ENCODE measurements at places on chromosomes 16 and 17.

- no peak for DNase-seq
Observed at GRCh38 chr16:67865318-67865717, 7.5 kb upstream of the EDC4 start.

GRCh38 chr16:57915811-57916488 is 55.0 kb downstream of the CNGB1 start:
- DNase-seq: no peak

- DNase-seq: no peak
Observed at GRCh38 chr16:83552228-83552627, 255.6 kb upstream of the HSBP1 start.

DNA sequence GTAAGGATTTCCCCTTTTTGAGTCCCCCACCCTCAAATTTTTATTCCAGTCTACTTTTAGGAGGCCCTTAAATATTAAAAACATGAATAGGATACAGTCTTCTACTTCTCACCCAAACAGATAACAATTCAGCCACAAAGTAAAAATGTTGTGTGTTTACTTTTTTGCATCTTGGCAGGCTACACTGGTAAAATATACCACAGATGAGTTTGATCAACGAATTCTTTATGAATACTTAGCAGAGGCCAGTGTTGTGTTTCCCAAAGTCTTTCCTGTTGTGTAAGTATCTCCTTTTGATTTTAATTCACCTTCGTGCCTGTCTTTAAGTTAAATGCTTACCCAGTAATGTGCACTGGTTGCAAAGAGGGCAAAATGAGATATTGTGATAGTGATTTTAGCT is 34.4 kb upstream of the RAB11FIP4 start:
- DNase-seq: no peak

GRCh38 chr17:32142857-32143526 is 690 bp downstream of the RHOT1 start:
- DNase-seq: no peak

GRCh38 chr16:30030011-30030685 is 923 bp downstream of the TLCD3B start:
- no peak for DNase-seq

DNA sequence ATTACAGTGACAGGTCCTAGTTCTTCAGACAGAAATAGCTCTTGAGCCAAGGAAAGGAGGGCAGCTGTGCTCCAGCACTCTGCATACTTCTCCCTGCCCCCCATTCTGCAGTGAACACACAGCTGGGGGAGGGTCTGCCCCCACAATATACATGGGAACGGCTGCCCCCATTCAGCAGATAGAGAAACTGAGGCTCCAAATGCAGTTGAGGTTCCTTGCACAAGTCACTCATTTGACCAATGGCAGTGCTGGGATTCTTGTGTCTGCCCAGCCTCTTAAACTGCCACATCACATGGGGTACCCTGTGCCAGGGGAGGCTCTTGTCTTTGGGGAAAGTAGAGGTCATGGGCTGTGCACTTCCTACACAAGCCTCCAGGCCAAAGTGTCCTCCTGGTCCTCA is 10.9 kb upstream of the PDP2 start:
- no peak for DNase-seq

GRCh38 chr16:20053336-20053735 is 20.4 kb downstream of the GPR139 start:
- no peak for DNase-seq

GRCh38 chr16:11655655-11656054 is 12.6 kb upstream of the SNN start:
- no peak for DNase-seq

DNA sequence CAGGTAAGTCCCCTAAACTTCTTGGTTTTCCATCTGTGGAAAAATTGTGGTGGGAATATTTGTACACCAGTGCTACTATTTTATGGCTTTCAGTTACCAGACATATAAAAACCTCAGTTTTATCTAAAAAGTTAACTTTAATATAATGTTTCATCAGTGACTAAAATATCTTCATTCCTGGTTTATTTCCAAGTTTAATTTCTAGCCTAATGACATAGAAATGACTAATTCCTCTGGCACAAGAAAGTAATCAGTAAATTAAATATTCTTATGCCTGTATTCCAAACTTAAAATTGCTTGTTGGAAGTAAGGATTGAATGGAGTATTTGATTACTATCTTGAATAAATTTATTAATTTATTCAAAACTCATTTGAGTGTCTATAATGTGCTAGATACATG is 757.0 kb downstream of the CDH11 start:
- no peak for DNase-seq

DNA sequence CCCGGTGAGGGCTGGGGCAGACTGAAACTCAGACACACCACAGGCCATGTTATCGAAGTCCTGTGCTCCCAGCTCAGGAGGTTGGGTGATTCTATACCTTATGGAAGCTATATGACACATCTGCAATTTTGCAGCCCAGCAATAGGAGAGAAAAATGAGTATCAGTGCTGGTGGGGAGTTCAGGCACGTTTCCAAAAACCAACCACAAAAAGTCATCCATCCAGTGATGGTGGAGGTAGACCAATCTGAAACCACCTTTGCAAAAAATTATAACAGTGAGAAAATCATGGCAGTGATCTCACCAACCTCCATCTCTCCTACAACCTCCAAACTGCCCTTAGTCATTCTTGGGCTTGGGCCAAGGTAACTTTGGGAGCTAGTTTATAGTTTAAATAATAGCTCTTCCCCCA is 327.9 kb downstream of the SLC39A11 start:
- DNase-seq: no peak

DNA sequence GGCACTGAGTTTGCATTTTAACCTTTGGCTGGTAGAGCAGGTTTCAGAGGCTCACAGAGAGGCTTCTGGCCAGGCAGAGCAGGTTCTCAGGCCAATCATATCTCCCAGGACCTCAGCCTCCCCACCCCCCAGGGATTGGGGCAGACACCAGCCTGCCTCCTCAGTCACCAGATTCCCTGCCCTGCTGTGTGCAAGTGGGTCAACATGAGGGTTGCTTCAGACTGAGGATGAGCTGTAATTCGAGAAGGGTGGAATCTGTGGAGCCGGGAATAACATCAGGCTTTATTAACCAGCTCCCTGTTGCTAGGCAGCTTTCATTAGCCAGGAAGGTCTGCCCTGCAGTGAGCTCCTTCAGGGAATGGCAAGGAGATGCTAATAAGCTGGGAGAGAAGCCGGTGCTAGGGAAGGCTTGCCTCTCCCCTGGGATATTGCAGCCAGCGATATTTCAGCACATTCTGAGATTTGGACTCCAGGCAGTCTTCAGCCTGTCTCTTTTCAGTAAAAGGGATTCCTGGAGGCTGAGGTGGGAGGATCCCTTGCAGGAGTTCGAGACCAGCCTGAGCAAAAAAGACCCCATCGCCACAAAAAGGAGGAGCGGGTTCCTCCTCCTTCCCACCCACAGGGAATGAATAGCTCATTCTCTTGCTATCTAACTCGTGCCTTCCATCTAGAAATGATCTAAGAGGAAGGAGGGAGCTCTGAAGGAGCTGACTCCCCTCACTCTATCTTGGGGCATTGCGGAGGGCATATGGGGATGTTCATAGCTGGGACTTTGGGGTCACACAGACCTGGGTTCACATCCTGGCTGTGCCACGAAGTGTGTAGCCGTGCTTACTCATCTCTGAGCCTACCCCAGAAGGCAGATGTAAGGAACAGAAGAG is 10.7 kb downstream of the SGSM2 start:
- DNase-seq: no peak

GRCh38 chr17:83190601-83191387 is 111.4 kb downstream of the METRNL start:
- DNase-seq: no peak

DNA sequence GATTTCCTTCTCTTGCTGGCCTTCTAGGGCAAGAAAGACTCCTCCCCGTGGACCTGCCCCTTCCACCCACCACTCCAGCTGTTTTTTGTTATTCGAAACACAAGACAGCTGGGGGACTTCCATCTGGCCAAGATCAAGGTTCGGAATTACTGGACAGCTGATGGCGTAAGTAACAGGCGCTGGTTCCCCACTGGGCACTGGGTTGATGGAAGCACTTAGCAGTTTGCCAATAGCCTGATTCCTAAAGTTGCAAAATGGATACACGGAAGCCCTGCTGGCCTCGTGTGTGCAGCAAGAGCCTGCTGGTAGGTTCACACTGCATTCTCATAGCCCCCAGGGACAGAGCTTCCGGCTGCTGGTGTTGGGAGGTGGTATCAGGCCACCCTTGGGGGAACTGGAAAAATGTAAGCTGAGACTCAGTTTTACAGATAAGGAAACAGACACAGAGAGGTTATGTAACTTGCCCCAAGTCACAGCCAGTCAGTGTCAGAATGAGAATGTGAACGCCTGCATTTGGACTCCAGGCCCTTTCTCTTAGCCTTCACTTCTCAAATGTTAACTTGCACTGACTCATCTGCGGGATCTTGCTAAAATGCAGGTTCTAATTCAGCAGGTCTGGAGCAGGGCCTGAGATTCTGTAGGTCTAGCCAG is 171.7 kb downstream of the KATNIP start:
- no peak for DNase-seq

- DNase-seq: no peak
Observed at GRCh38 chr16:50293994-50294855, 27.9 kb downstream of the ADCY7 start.

DNA sequence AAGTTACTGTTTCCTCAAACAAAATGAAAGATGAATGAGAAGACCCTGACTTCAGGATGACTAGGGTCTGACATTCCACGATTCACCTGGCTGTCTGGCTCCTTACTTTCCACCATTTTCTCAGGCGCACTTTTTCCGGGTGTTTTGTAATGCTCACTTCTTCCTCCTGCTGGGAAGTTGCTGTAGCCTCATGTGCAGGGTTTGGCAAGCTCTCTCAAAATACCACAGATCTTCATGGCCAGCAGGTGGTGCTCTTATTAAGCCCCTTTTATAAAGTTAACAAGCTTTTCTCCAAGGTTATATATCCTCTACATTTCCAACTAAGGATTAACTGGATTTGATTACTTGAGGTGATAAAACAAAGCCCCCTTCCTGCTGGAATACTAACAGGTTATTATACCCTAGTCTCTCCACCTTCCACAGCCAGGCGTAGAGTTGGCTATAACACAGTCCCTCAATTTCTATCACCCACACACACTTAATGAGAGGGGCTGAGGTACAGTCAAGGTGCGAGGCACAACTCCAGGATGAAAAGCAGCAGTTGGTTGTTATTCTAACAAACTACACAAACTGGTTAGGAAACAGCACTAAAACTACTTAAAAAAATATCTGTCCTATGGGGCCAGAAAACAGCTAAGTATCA is 45.4 kb downstream of the STH start:
- DNase-seq: no peak

- DNase-seq: no peak
Observed at GRCh38 chr17:65509032-65509431, 52.4 kb downstream of the AXIN2 start.

DNA sequence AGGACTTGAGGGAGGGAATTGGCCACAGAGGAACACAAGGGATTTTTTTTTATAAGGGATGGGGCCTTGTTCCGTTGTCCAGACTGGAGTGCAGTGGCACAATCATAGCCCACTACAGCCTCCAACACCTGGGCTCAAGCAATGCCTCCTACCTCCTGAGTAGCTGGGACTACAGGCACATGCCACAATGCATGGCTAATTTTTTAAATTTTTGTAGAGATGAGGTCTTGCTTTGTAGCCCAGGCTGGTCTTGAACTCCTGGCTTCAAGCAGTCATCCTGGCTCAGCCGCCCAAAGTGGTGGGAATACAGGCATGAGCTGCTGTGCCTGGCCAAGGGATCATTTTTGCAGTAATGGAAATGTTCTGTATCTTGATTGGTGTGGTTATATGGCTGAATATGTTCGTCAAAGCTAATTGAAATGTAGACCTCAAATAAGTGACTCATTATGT is 56.9 kb downstream of the VMP1 start:
- DNase-seq: no peak

- DNase-seq: no peak
Observed at GRCh38 chr17:77214328-77214727, 73.6 kb downstream of the SEC14L1 start.

GRCh38 chr17:59464246-59464645 is 101.2 kb upstream of the DHX40 start:
- DNase-seq: no peak

DNA sequence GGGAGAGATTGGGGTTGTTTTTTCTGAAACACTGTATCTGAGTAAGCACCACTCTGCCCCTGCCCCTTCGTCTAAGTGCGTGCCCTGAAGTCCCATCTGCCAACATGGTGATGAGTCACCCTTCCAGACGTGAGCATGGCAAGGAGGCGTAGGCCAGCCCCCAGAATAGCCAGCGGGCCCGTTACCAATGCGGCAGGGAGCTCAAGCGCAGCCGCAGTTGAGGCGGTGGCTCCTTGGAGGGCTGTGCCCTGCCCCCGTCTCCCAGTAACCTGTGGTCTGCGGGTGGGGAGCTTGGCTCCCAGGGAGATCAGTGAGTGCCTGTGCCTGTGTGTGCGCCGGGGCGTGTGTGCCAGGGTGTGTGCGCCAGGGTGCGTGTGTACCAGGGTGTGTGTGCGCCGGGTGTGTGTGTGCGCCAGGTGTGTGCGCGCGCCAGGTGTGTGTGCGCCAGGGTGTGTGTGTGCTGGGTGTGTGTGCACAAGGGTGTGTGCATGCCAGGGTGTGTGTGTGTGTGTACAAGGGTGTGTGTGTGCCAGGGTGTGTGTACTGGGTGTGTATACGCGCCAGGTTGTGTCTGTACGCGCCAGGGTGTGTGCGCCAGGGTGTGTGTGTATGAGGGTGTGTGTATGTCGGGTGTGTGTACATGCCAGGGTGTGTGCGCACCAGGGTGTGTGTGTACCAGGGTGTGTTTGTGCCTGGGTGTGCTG is 98.6 kb upstream of the CHMP6 start:
- DNase-seq: peak; percentile 34

- no peak for DNase-seq
Observed at GRCh38 chr16:65249768-65250167, 127.9 kb upstream of the CDH11 start.

- peak; percentile 21 for DNase-seq
Observed at GRCh38 chr16:56191156-56191815, at the start of gene GNAO1. Gene GNAO1 (plus strand): TSS chr16:56191489. CDS start chr16:56192236, 747 bp downstream.

DNA sequence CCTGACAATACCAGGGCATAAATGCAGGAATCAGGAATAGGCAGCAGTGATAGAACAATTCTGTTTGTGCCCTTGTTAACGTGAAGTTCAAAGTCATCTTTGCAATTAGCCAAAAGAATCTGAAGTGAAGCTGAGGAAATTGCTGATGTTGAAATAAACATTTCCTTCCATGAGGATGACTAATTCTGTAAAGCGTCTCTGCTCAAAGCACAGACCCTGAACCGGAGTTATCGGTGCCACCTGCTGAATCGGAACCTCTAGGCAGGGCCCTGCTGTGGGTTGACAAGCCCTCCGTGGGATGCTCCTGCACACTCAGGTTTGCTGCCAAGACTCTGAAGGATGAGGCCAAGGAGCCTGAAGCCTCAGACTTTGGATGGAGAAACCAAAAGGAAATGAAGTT is 37.0 kb upstream of the CDH1 start:
- no peak for DNase-seq

- DNase-seq: no peak
Observed at GRCh38 chr17:78329263-78330059, 30.4 kb downstream of the SOCS3 start.

GRCh38 chr17:79147746-79148506 is 73.3 kb downstream of the ENGASE start:
- no peak for DNase-seq

- no peak for DNase-seq
Observed at GRCh38 chr16:59684911-59685310, 950.8 kb upstream of the GOT2 start.

GRCh38 chr16:55906123-55906522 is 30.9 kb upstream of the CES5A start:
- no peak for DNase-seq

- DNase-seq: no peak
Observed at GRCh38 chr16:69055008-69055407, 50.4 kb upstream of the HAS3 start.

GRCh38 chr16:70615945-70616344 is 30.4 kb upstream of the IL34 start:
- DNase-seq: no peak

- DNase-seq: no peak
Observed at GRCh38 chr16:85754413-85754812, 3.5 kb upstream of the C16orf74 start.
